Bone marrow (tissue), 2 donors: ENCODE measurements at places on chromosomes 4 and X.

DNA sequence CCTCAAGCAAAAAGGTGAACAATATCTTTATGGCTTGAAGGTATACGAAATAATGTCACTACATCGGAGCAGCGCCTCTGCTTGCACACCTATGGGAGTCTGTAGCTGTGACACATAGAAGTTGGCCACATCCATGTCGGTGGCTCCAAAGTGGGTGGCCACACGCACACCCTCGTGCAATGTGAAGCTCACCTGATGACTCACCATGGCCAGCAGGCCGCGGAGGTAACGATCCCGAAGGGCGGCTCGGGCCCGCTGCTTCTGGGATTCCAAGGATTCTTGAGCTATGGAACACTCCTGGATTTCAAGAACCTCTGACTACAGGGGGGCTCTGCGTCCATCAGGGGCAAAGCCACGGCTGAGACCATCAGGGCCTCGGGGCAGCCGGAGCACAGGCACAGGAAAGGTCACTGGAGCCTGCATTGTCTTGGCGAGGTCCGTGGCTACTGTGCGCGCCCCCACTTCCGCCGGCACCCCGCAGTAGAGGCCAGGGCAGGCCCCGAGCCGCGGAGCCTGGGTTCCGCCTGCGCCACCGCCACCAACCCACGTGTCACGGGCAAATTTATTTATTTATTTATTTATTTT, 25.2 kb downstream of the NYX start:
- DNase-seq, result no peak

GRCh38 chr4:88788424-88788823, 90.8 kb upstream of the NAP1L5 start:
- DNase-seq, result no peak

- no peak for DNase-seq
Observed at GRCh38 chr4:139913398-139913990, 240.5 kb downstream of the MAML3 start.

GRCh38 chr4:1648962-1649361, 35.2 kb downstream of the FAM53A start:
- no peak for DNase-seq

- no peak for DNase-seq
Observed at GRCh38 chr4:8762951-8763735, 108.5 kb downstream of the HMX1 start.

DNA sequence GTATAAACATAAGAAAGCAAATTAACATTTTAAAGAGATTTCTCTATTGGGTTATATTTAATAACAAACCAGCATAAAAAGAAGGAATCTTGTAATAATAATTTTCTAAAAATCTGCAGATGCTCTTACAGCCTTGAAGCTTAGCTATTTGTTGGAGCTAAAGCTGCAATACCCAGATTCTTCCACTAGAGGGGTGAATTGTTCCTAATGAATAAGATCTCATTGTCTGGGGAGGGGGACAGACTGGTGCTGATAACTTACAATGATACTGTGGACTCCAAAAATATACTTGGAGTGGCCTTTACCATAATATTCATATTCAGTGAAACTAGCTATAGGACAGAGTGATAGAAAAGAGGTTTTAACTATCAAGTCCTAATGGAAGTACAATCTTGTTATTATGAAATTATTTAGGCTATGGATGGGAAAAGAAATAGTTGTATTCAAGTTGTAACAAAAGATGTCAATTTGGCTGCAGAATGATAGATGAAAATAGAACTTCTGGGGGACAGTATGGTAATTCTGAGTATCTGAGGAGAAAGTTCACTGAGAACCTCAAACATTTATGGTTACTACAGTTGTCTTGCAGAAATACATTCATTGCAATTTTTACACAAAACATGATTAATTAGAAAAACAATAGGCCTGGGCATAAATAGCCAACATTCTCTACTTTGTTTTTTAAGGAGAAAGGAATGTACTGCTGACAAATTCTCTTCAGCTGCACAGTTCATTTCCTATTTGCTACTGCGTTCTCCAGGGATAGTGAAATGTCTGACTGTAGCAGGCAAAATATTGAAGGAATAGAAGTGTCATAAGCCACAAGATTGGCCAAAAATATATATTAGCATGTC, 443.3 kb downstream of the GBA3 start:
- no peak for DNase-seq

DNA sequence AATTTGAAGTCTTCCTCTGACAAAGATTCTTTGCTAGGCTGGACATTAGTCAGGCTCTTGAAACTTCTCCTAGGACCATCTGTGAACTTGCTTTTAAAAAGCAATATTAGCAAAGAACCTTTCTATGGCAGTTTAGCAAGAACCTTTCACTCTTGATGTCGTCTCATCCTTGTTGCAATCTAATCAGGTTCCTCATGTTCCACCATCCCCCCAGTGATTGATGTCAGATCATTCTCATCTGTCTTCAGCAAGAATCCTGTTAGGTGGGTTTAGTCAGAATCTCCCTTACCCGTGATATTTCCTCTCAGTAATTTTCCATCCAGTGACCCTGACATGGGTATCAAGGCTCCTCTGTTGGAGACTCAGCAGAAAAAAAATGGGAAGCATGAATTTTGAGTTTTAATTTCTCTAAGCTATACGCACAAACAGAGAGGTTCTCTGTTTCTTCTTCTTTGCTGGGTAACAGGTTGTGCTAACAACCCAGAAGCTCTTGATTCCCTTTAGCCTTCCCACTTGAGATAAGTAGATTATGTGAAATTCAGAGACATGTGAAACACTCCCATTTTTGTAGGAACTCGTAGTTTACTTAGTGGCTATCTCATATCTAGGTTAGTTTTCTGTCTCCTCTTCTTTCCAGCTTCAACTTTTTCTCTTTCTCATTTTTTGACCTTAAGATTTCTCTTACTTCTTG, 507.4 kb downstream of the C4orf33 start:
- DNase-seq, result no peak

DNA sequence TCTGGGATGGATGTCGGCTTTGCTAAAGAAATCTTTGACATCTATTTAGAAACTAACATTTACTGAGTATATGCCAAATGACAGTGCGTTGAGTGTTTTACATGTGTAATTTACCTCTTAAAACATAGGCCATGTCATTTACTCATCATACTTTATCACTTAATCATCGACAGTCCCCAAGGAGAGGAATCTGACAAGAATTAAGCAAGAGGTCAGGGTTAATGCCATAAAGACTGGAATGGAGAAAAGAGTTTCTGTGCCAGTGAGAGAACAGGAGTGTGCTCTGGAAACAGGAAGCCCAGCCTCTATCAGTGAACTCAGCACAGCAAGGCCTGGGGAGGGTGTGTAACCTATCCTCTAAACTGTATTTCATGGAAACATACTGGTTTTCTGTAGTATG, 28.0 kb upstream of the AMOT start:
- no peak for DNase-seq

GRCh38 chrX:103823591-103823990, 8.5 kb downstream of the RAB9B start:
- no peak for DNase-seq

DNA sequence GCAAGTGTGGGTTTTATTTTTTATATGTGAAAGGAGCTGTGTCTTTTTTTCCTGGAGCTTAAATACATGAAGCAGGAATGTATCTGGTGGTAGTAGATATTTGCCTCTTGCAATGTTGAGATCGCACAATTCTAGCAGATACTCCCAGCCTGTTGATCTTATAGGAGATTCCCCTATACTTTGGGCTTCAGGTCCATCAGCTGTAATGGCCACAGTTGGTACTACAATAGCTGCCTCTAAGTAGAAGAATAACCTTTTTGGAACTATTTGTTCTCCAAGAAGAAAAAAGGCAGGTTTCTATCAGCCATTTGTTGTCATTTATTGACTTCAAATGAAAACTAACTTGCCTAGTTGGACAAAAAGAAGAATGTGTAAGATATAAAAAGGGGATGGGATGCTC, 37.7 kb downstream of the LIMCH1 start:
- no peak for DNase-seq

GRCh38 chr4:15506464-15506863, 36.8 kb downstream of the CC2D2A start:
- DNase-seq, result no peak

DNA sequence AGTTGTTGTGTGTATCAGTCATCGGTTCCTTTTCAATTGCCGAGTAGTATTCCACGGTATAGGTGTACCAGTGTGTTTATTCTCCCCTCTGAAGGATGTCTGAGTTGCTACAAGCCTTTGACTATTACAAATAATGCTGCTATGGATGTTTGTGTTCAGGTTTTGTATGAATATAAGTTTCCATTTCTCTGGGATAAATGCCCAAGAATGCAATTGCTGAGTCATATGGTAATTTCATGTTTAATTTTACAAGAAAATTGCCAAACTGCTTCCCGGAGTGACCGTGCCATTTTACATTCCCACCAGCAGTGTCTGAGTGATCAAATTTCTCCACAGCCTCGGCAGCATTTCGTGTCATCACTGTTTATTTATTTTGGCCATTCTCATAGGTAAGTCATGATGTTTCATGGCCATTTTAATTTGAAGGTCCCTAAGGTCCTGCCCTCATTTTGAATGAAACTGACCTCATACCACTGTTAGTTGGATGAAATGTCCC, 73.9 kb downstream of the IRF2 start:
- no peak for DNase-seq

DNA sequence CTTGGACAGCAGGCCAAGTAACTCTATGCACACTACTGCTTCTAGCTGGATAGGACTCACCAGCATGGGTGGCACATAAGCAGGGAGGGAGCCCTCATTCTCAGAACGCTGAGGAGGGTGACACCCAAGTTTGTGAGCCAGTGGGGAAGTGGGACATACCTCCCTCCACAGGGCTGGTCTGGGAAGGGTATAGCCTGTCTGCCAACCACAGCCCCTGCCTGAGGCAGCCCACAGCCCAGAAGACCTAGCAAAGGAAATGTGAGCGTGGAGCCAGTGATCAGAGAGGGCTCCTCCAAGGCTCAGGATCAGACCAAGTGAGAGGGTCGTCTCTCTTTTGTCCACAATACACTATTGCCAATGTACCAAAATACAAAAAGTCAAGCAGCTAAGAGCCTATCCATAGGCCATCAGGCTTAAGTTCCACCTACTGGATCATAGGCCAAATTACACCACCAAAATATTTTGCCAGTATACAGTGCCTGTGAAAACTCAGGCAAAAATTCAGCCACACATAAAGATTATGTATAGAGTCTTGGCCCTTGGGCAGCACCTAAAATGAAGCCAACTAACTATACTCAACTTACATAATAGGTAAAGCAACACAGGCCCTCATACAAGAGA, 1203.1 kb downstream of the PCDH18 start:
- no peak for DNase-seq

- DNase-seq, result no peak
Observed at GRCh38 chr4:37620176-37620575, 66.0 kb downstream of the RELL1 start.

- no peak for DNase-seq
Observed at GRCh38 chr4:59904331-59904730, 1295.8 kb upstream of the ADGRL3 start.

GRCh38 chrX:40083979-40084359, 13.8 kb downstream of the BCOR start:
- DNase-seq, result no peak

DNA sequence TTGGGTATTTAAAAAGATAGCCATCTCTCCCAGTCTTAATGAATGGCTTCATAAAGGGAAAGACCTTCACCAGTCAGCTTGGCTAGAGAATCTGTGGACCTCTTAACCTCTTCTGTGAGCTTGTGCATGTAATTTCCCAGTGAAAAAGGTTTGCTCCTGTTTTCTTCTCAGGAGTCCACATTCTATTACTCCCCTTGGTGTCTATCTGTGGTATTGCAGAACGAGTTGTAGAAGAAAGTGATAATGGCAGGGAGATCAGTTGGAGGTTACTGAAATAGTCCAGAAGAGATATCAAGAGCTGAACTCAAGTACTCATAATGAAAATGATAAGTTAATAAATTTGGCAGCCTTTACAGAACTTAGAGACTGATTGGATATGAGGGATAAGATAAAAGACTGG, 16.5 kb upstream of the VAMP7 start:
- DNase-seq, result no peak

DNA sequence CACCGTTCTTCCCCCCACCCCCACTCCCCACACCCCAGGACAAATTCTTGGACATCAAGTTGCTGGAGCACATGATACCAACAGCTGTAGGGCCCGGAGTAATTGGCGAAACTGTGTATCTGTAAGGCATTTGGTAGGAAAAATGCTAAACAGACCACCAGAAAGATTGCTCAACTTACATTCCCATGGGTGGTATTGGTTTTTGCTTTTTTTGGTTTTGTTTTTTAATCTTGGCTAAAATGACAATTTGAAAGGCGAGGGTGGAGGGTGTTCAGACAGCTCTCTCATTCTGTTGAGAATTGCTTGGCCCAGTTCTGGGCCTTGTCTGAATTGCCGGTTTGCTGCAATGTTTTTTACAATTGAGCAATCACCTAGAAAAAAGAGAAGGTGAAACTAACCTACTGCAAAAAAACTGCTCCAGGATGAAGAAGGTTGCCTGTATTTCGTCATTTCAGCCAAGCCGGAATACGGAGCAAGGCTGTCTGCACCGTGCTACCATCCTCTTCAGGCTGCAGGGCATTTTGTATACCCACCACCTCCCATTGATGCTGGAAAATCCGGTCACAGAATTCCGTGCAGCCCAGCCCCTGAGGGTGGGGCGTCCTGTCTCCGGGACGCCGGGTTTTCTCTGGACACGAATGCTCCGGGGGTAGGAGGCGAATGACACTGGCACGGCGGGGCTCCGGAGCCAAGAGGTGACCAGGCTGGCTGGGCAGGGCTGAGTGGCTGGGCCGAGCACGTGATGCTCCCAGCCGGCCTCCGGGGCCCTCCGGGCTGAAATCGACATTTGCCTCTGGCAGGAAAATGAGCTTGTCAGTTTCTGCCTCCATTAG, at the start of gene CLCN4:
CLCN4 (plus strand) TSS at position 777 of the 833 bp plus-strand sequence. CDS start 28,058 bp downstream, outside the sequence.
- peak; percentile 0 for DNase-seq

DNA sequence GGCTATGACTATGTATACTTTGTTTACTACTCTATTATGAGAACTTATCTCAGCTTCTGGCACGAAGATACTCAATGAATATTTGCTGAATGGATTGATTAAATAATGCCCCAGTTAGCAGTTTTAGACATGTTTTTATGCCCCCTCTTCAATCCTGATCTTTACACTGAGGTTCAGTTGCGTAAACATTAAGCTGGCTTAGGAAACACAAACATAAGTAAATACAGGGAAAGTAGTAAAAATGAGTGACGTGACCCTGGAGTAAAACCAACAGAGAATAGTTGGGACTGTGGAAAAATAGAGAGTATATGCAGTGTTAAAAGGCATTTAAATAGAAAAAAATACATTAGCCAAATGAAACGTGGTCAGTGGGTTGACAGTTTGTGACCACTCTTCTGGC, 387.0 kb upstream of the ACTRT1 start:
- DNase-seq, result no peak

DNA sequence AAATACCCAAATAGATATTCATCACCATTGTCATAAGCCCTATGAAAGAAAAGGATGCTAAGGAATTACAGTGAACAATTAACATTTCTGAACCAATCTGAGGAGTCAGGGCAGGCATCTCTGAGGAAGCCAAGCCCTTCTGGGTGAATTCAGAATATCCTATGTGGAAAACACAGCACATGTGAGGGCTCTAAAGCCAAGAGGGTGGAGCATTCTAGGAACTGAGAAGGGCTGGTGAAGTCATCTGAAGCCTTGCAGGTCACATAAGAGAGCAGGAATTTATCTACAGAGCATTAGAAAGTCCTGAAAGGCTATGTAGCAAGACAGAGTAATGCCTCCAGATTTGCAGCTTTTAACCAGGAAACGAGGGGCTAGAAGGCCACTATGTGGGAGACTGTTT, 195.7 kb downstream of the SPATA18 start:
- no peak for DNase-seq
